ENCODE measurements at places on chromosomes 5 and 9.

GRCh38 chr5:128101676-128102075 lies 18.1 kb downstream of the SLC12A2 start:
- no peak for DNase-seq

DNA sequence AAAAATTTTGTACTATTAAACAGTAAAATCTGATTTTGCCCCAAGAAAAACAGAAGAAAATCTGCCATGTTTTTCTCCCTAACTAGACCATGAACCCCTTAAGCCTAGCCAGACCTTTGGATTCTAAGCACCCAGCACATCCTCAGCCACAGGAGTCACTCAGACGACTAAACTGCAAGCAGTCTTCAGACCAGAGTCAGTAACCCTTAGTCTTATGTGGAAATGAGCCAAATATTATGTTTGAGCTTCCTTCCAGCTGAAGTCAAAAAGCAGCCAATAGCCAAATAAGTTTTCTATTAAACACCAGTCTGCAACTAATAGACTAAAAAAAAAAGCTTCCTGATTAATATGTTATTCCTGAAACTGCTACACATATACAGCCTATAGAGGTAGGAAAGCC lies 47.4 kb downstream of the GOLPH3 start:
- DNase-seq: no peak

DNA sequence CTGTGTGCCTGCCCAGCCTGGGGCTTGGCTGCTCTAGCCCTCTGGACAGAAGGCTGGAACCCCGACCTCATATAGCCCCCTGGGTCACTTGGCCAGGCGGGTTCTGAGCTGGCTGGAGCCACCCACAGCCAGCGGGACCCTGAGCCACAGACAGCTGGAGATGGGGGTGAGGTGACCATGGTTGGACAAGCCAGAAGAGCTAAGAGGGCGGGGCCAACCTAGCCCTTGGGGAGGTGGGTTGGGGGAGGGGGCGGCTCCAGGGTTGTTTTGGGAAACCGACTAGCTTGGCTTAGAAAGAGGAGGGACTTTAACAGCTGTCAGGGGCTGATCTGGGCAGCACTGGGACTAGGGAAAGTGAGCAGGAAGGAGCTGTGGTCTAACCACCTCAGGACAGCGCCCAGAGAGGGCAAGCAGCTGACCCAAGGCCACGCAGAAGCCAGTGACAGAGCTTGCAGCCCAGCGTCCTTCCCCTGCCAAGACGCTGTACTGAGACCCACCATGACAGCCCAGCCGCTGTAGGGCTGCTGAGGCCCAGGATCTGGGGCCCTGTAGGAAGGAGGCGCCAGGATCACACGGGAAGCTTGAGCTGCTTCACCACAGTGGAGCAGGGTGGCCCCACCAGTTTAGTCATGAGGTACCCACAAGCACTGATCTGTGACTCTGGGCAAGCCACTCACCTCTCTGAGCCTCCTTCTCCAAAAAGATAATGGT lies 2.2 kb downstream of the AIF1L start:
- DNase-seq: no peak

GRCh38 chr9:22142671-22143070 lies 133.6 kb upstream of the CDKN2B start:
- DNase-seq: no peak

DNA sequence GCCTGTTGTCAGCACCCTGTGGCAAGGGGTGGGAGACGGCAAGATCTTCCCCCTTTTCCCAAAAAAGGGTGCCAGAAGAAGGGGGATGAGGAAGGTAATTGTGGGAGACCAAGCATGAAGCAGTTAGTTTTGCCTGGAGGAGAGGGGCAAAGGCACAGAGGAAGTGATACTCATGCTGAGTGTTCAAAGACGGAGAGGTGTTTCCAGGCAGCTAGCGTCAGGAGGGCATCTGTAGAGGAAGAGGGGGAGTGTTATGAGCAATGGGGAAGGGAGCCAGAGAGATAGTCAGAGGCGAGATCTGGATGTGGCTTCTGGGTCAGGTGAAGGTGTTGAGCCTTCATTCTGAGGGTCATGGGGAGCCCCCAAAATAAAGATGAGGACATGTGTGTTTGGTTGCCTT lies 26.9 kb upstream of the ADAM19 start:
- DNase-seq: no peak

- no peak for DNase-seq
Measured at GRCh38 chr5:113356487-113356886, 78.3 kb downstream of the TSSK1B start.

GRCh38 chr5:93850311-93850710 lies 108.9 kb upstream of the POU5F2 start:
- no peak for DNase-seq

- no peak for DNase-seq
Measured at GRCh38 chr5:64347309-64347708, 158.5 kb upstream of the RGS7BP start.

DNA sequence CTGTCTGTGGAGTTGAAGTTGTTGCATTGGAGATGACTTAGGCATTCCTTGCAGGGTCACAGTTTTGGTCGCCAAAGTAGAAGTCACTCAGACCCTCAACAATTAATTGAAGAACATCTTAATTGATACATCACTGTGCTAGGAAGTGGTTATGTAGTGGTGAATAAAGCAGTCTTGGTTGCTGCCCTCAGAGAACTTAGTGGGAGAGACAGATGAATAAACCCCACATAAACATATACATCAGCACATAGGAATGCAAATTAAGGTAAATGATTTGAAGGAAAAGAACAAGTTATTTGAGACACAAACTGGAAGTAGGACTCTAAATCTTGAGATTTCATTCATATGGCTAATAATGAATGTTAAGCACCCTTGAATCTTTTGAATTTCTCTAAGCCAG lies 25.7 kb downstream of the FAM174A start:
- DNase-seq: no peak

DNA sequence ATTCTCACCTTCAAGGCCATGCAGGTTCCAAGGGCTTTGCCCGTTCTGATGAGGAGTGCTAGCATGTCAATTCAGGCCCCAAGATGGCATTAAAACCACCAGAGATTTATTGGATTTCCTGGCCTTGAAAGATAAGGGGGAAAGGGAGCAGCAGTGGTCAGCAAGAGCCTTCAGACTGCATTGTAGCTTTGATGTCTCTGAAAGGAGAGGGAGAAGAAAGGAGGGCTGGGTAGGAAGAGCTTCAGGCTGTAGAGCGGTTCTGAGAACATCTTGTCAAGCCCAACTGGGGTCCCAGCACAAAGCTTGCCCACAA lies 41.8 kb upstream of the FGF1 start:
- DNase-seq: no peak

DNA sequence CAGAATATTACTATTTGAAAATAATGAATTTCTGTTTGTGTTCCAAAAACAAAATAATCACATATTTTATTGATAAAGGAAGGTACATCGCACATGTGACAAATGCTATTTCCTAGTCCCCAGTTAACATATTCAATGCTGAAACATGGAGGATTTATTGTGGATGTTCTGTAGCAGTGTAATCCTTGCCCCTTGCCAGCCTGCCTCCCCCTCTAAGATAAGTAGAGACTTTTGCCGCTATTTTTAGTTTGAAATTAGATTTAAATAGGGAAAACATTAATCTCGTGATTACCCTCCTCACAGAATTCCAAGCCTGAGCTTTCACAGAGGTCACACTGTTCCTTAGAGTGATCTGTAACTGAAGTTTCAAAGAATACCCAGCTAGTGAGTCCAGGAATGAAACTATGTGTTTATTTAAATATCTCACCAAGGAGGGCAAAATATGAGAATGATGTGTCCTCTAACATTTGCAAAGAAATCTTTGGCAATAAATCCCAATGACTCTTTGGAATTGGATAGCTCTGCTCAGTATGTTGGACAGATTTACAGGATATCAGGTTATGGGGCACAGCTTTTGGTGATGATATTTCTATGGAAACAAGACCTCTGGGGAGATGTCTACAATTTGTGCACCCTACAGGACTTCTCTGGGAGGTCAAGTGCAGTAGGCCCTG lies 17.3 kb downstream of the CTXN3 start:
- DNase-seq: no peak
